PC-9 (cell line): ENCODE measurements at places on chromosomes 2 and 18.

DNA sequence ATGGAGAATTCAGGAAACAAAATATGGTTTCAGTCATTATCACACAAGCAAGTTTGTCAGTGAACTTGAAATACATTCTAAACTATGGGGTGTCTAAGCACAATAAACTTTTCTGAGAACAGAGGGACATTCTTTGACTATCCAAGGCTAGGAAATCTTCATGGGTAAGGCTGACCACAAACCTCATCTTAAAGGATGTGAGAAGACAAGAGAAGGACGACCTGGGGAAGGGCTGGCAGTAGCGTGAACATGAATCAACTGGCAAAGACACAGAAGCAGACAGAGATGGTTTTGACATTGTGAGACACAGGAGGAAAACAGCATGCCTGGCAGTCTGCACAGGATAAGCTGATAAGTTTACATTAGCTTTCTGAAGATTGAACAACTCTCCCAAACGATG, 752.4 kb upstream of the SLC8A1 start:
- H3K36me3 ChIP-seq, result no peaks in the 10 kb centered on the region
- H3K27me3 ChIP-seq, result no peaks in the 10 kb centered on the region
- H3K27ac ChIP-seq, result no peak overlapping the region
- H3K4me3 ChIP-seq, result no peak overlapping the region
- H3K4me1 ChIP-seq, result no peaks in the 10 kb centered on the region
- no peak for DNase-seq

GRCh38 chr2:38546064-38546463, 56.7 kb downstream of the HNRNPLL start:
- no peaks in the 10 kb centered on the region for H3K36me3 ChIP-seq
- no peaks in the 10 kb centered on the region for H3K27me3 ChIP-seq
- H3K4me3 ChIP-seq, result no peak overlapping the region
- 0 out of 2 replicates have a peak, but pooled peaks cover 7% of the 10 kb centered on the region for H3K4me1 ChIP-seq

GRCh38 chr2:84676295-84676694, 160.0 kb downstream of the DNAH6 start:
- H3K4me1 ChIP-seq, result no peaks in the 10 kb centered on the region
- H3K4me3 ChIP-seq, result no peak overlapping the region
- H3K36me3 ChIP-seq, result no peaks in the 10 kb centered on the region
- peaks cover 38% of the 10 kb centered on the region for H3K27me3 ChIP-seq
- H3K27ac ChIP-seq, result no peak overlapping the region

GRCh38 chr18:24678107-24678506, 217.7 kb downstream of the HRH4 start:
- no peak overlapping the region for H3K27ac ChIP-seq
- H3K27me3 ChIP-seq, result peaks cover 17% of the 10 kb centered on the region; the same call in 1 of the 2 replicates
- H3K4me3 ChIP-seq, result no peak overlapping the region
- H3K4me1 ChIP-seq, result no peaks in the 10 kb centered on the region
- no peaks in the 10 kb centered on the region for H3K36me3 ChIP-seq

DNA sequence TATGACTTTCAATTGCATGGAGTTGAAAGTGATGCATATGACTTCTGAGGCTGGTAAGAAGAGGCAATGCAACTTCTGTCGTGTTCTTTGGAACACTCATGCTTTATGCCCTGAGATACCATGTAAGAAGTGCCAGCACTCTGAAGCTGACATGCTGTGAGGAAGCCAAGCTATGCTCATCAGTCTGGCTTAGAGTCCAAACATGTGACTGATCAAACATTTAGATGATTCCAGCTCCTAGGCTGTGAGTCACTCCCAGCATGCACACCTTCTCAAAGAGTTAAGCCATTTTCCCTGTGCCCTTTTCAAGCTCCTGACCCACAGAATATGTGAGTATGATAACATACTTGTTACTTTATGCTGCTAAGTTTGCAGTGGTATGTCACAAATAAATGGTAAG, 15.8 kb upstream of the VRK2 start:
- no peaks in the 10 kb centered on the region for H3K36me3 ChIP-seq
- no peak overlapping the region for H3K4me3 ChIP-seq
- H3K27me3 ChIP-seq, result no peaks in the 10 kb centered on the region

- H3K4me3 ChIP-seq, result no peak overlapping the region
- DNase-seq, result no peak
- no peaks in the 10 kb centered on the region for H3K36me3 ChIP-seq
- H3K27me3 ChIP-seq, result no peaks in the 10 kb centered on the region
- no peak overlapping the region for H3K27ac ChIP-seq
Observed at GRCh38 chr18:2032036-2032435, 539.3 kb downstream of the METTL4 start.

DNA sequence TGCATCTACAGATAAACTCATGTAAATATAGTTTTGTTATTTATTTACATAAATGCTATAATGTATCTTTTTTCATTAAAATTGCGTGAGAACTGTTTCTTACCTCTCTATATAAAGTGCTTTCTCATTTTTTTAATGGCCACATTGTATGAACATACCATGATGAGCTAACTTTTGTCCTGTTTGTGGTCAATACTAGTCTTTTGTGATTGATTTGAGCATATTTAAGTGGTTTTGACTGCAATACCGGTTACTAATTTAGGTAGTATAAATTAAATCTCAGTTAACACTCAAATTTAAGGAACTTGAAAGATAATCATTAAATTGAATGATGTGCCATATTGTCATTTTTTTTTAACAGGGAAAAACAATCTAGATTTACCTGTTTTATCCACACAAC, 108.2 kb downstream of the HAUS1 start:
- no peak overlapping the region for H3K4me3 ChIP-seq
- H3K36me3 ChIP-seq, result no peaks in the 10 kb centered on the region; the same call in 1 of the 2 replicates
- no peak overlapping the region for H3K27ac ChIP-seq
- H3K27me3 ChIP-seq, result no peaks in the 10 kb centered on the region
- no peak for DNase-seq

GRCh38 chr18:32264401-32264800, 74.6 kb downstream of the MEP1B start:
- no peak overlapping the region for H3K27ac ChIP-seq
- DNase-seq, result no peak
- no peak overlapping the region for H3K4me3 ChIP-seq
- no peaks in the 10 kb centered on the region for H3K4me1 ChIP-seq
- no peaks in the 10 kb centered on the region for H3K27me3 ChIP-seq

- H3K27ac ChIP-seq, result no peak overlapping the region
- H3K4me1 ChIP-seq, result no peaks in the 10 kb centered on the region
- no peaks in the 10 kb centered on the region for H3K27me3 ChIP-seq
- no peak overlapping the region for H3K4me3 ChIP-seq
- no peaks in the 10 kb centered on the region for H3K36me3 ChIP-seq
Observed at GRCh38 chr18:51442012-51442411, 244.5 kb upstream of the MEX3C start.

GRCh38 chr2:46177461-46178089, 119.6 kb upstream of the EPAS1 start:
- H3K27ac ChIP-seq, result peak overlapping the region; percentile 94
- no peak overlapping the region for H3K4me3 ChIP-seq
- H3K4me1 ChIP-seq, result peaks cover 66% of the 10 kb centered on the region
- no peak for DNase-seq

DNA sequence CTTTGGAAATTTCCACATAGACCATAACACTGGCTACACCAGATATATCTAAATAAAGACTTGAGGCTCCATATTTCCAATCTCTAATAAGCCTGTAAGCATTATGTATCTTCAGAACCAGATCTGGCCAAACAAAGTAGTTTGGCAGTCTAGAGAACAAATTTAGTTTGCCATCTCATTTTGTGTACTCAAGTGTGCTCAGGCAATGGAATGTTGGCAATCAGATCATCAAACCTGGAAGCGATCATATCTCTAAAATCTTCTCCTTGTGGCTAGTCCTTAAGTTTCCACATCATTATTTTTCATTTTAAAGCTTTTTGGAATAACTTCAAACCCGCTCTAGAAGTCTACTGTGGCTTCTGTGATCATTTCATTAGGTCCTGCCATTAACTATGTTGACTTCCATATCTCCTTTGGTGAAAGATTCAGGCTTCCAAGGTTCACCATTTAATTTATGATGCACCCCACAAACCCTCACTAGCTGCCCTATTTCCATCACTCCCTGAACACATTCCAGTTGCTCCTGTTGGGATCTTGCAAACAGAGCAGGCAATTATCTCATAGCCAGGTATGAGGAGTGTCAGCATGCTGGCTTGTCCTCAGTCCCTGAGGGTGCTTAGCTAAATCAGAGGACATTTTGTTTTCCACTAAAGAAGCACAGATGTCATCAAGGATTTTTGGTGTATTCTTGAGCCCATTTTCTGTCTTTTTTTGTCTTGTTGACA, 46.2 kb downstream of the WDR75 start:
- H3K27ac ChIP-seq, result no peak overlapping the region
- no peaks in the 10 kb centered on the region for H3K4me1 ChIP-seq
- no peak overlapping the region for H3K4me3 ChIP-seq
- H3K27me3 ChIP-seq, result no peaks in the 10 kb centered on the region
- DNase-seq, result no peak

DNA sequence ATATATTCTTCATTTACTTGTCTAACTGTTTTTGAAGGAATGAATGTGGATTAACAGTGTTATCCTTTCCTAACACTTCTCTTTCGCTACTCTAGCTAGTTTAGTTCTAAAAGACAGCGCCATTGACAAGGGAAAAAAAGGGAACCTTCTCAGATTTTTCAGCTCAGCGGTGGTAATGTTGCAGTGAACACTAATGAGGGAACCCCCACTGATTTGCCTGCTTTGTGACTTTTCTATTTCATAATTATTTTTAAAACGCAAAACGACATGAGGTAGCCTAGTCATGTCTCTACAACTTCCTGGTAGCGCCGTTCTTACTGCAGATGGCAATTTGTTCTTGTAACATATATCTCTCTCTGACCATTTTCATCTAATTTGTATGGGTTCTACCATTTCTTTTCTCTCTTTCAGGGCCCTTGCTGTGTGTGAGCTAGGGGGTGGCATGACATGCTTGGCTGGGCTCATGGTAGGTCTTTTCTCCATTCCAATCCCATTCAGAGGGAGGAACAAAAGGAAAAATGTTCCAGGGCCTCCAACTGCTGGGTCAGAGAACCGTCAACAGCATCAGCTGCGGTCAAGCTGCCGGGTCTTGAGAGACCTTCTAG, 235.5 kb upstream of the SIX3 start:
- no peak overlapping the region for H3K4me3 ChIP-seq
- H3K4me1 ChIP-seq, result peaks cover 18% of the 10 kb centered on the region
- no peaks in the 10 kb centered on the region for H3K27me3 ChIP-seq
- no peak overlapping the region for H3K27ac ChIP-seq
- DNase-seq, result no peak

DNA sequence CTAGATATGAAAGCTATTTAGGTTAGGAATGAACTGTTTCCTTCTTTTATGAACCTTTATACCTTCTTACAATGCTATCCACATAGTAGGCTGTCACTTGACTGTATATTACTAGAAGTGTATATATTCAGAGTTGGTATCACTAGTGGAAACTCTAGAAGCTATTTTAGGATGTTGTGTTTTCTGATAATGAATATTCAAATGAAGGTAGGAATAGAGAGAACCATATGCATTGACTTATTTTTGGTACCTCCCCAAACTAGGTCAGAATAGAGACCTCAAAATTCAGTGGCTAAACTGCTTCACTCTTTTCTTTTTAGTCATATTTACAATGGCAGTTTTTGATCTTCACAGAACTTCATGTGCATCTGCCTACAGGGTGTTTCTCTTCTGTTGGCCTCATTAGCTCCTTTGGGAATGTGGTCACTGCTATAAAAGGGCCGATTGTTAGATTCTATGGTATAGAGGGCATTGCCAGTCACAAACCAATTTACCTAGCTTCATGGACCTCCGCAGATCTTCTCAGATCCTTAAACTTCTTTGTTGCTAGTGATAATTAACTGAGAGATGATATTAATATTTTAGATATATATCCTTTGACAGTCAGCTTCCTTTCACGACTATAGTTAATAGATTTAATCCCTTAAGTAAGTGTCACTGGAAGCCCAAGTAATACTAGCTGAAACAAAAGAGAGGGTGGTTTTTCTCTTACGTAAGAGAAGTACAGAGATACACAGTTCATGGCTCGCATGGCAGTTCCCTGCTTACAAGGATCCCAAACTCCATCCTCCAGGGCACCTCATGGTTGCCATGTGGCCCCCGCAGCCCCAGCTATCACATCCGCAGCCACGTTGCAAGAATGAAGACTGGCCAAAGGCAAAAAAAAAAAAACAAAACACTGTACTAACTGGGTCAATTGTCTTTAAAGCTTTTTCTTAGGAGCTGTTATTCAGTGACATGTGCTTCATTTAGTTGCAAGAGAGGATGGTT, 61.0 kb downstream of the TSPYL6 start:
- no peaks in the 10 kb centered on the region for H3K4me1 ChIP-seq
- no peaks in the 10 kb centered on the region for H3K27me3 ChIP-seq
- no peak for DNase-seq
- 0 out of 2 replicates have a peak, but pooled peaks cover 4% of the 10 kb centered on the region for H3K36me3 ChIP-seq
- H3K4me3 ChIP-seq, result no peak overlapping the region

GRCh38 chr2:195649629-195650190, 7.3 kb upstream of the SLC39A10 start:
- no peak overlapping the region for H3K4me3 ChIP-seq
- no peaks in the 10 kb centered on the region for H3K4me1 ChIP-seq
- no peaks in the 10 kb centered on the region for H3K27me3 ChIP-seq
- no peak for DNase-seq

- H3K27me3 ChIP-seq, result no peaks in the 10 kb centered on the region
- no peaks in the 10 kb centered on the region for H3K36me3 ChIP-seq
- H3K4me1 ChIP-seq, result no peaks in the 10 kb centered on the region
- no peak for DNase-seq
Observed at GRCh38 chr18:41150316-41150715, 804.7 kb upstream of the PIK3C3 start.

GRCh38 chr2:197297772-197298318, 12.7 kb downstream of the ANKRD44 start:
- no peak overlapping the region for H3K4me3 ChIP-seq
- no peaks in the 10 kb centered on the region for H3K36me3 ChIP-seq
- no peak for DNase-seq
- H3K27me3 ChIP-seq, result no peaks in the 10 kb centered on the region
- no peak overlapping the region for H3K27ac ChIP-seq

DNA sequence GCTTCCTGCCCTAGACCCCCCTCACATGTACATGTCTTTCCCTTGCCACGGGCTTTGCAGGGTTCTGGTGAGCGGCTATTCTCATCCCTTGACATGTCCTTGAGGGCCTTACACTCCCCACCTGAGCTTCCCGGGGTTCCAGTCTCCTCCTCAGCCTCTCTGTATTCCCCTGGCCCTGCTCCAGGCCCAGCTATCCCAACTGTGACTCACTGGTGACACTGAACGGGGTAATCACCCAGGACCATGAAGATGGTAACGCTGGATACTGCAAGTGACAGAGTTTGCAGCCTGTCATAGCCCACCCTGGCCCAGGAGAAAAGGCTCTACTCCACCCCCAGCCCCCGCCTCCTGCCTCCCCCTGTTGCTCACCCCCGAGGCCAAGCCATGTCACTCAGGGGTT, 27.3 kb downstream of the KIF3C start:
- no peak overlapping the region for H3K4me3 ChIP-seq
- no peaks in the 10 kb centered on the region for H3K36me3 ChIP-seq
- H3K27me3 ChIP-seq, result no peaks in the 10 kb centered on the region

GRCh38 chr2:202780514-202781021, 91.0 kb downstream of the ICA1L start:
- H3K4me1 ChIP-seq, result peaks cover 14% of the 10 kb centered on the region
- peak overlapping the region; percentile 70 for H3K27ac ChIP-seq
- DNase-seq, result peak; percentile 91
- no peak overlapping the region for H3K4me3 ChIP-seq

GRCh38 chr2:69677914-69678313, 34.4 kb upstream of the AAK1 start:
- peaks cover 13% of the 10 kb centered on the region for H3K4me1 ChIP-seq
- no peak for DNase-seq
- H3K27me3 ChIP-seq, result no peaks in the 10 kb centered on the region
- no peak overlapping the region for H3K4me3 ChIP-seq
